Cardiac fibroblast (primary cell): ENCODE measurements at places on chromosomes 3 and 15.

- DNase-seq = no peak
Measured at GRCh38 chr3:38124324-38125122, 12.4 kb downstream of the ACAA1 start.

GRCh38 chr3:37934631-37935289 is 55.8 kb upstream of the VILL start:
- DNase-seq = peak; percentile 60

- DNase-seq = no peak
Measured at GRCh38 chr15:100103828-100104227, 237.9 kb downstream of the ADAMTS17 start.

DNA sequence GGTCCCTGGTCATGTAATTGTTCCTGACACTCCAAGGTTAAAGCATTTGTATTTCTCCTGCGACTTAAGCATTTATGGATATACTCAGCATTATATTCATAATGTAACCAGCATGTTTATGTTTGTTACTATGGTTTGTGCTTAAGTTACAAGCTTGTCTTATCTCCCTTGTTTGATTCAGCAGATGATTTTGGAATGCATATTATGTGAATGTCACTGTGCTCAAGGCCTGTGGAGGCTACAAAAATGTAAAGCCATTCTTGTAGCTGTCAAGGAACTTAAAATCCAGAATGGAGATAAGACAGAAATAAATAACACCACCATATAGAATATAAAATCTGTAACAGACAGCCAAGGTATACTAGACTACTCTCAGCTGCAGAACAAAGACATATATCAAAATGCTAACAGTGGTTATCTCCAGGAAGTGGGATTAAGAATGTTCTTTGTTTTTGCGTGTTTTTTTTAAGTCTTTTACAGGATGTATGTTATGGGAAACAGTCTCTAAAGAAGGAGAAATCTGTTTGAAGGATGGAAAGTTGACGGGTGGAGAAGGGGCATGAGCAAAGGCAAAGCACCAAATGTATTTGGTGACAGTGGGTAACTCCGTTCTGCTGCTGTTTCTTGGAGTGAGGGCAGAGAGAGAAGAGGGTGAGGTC is 61.4 kb downstream of the IGF2BP2 start:
- DNase-seq = peak; percentile 39

DNA sequence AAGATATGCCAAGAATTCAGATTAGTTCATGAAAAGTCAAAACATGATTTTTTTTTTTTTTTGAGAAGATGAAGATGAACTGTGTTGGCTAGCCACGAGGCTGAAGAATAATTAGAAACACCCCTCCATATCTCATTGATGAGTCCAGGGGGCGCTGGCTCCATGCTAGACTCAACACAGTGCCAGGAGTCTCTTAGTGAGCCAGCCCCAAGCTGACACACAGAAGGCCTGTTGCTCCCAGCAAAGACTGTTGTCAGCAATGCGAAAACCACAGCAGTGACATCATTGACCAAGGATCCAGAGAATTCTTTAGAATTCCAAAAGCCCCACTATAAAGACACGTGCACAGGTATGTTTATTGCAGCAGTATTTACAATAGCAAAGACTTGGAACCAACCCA is 185.2 kb downstream of the ANXA2 start:
- no peak for DNase-seq

DNA sequence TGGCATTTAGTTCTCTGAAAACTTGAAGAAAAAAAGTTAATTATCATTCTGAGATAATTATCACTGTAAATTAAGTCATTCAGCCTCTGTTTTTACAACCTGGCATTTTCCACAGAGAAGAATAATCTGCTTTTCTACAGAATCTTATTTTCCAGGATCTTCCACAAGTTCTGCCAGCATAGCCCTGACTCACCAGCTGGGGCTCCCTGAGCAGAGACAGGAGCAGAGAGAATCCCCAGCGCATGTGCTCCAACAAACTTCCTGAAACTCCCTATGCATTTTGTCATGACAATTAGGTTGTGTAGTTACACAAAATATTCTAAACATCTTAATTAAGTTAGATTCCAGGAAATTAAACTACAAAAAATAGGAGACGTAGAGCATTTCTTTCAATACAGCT is 32.1 kb upstream of the TMEM207 start:
- peak; percentile 17 for DNase-seq

GRCh38 chr3:153901152-153901551 is 220.0 kb upstream of the ARHGEF26 start:
- DNase-seq = peak; percentile 9

- DNase-seq = no peak
Measured at GRCh38 chr3:197539651-197540051, 16.1 kb downstream of the BDH1 start.

DNA sequence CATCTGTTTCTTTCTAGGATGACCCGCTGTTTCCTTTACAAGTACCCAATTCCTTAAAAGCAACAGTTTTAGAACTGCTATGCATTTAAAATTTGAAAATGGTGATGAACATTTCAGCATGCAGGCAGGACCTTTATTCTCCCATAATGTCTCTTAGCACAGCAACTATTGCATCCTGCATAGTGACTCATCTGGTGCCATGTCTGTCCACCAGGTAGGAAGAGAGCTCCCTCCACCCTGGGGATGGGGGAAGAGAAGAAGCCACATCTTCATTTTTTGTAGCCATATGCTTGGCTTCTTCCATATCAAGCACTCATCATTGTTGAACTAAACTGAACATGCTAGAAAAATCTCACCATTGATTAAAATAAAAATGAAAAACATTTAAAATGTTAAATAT is 9.9 kb downstream of the GPR15 start:
- no peak for DNase-seq

- no peak for DNase-seq
Measured at GRCh38 chr3:12615266-12615665, 48.7 kb downstream of the RAF1 start.

DNA sequence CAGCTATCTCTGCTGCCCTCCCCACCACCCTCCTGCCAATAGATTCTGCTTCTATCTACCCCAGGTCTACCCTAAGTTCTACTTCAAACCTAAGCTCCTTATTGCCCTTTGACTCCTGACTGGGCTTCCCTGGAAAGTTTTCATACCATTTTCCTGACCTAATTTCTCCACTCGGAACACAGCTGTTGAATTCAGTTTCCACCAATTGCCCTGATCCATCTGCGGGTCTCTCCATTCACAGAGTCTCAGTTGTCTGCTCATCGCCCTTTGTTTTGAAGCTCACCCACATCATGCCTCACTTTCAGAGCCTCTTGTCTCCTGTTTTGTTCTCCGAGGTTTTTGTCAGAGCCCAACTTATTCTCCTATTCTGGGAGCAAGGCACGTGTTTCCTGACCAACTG is 56.8 kb upstream of the ABI3BP start:
- no peak for DNase-seq

GRCh38 chr3:198046120-198046857 is 86.3 kb downstream of the LMLN start:
- no peak for DNase-seq

GRCh38 chr15:59251001-59251845 is 44.6 kb downstream of the LDHAL6B start:
- DNase-seq = no peak

DNA sequence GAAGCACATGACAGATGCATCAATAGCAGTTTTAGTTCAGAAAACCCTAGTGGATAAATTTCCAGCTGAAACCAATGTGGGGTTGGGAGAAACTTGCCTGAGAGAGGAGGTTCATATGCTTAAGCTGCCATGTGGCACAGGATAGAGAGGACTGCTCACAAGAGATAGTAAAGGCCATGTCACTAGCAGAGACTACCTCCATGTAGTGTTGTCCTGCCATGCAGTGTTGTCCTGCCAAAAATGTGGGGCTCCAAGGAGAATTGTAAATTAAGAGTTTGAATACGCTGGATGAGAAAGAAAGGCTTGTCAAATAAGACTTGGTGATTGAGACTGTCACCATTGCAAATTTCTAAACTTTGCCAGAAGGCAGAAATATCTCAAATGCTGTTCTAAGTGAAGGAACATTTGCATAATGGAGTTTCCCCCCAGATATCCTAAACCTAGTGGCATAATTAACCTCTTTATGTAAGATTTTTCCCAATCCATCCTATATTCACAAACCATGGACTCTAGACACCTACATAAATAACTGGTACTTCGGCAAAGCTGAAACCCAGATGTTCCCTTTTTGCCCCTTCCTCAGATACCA is 938.3 kb upstream of the ALCAM start:
- DNase-seq = no peak

GRCh38 chr3:93992207-93992606 is 12.3 kb downstream of the ARL13B start:
- DNase-seq = peak; percentile 19

DNA sequence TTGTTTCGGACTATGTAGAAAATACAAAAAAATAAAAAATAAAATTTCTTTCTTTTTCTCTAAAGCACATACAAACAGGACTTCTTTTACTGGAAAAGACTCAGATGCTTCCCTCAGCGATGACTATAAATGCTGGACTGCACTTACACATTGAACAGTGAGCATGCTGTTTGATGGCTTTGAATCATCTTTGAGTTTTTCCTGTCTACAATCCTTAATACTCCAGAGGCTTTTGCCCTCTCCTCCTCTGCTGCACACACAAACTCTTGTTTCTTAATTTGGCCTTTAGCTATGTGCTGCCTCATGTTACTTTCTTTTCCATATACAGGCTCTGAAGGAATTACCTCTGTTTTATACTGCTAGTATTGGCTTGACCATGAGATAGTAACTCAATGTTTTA is 575.1 kb downstream of the EPHA3 start:
- DNase-seq = peak; percentile 30

DNA sequence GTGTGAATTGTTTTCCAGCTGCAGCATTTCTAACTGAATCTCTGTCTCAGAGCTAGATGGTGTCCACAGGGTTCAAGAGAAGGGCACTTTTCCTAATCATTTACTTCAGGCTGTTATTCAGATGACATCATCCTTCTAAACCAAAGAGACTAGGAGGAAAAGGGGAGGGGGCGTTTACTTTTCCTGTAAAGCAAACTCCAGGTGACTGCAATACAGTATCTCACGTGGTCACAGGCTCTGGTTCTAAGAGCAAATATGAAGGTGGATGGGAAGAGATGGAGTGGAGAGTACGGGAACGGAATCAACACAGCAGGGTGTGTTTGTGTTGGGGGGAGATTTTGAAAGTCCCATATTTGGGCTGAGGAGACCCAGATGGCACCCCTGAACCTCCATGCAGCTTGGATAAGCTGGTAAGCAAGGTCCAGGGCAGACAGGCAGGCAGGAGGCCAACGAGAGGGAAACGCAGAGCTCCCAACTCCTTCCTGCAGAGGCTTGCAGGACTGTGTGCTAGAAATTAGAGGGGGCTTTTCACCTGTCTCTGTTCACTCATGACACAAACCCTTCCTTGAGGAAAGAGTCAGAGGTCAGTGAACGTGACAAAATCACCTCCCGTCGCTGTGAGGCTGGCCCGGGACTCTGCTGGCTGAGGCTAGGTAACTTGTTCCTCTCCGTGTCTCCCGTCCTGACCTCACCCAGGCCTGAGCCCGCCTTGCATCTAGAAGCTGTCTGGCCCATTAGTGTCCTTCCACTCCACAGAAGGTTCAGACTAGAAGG is 151.2 kb downstream of the OPA1 start:
- no peak for DNase-seq

GRCh38 chr3:161337311-161337710 is 34.0 kb downstream of the SPTSSB start:
- no peak for DNase-seq

DNA sequence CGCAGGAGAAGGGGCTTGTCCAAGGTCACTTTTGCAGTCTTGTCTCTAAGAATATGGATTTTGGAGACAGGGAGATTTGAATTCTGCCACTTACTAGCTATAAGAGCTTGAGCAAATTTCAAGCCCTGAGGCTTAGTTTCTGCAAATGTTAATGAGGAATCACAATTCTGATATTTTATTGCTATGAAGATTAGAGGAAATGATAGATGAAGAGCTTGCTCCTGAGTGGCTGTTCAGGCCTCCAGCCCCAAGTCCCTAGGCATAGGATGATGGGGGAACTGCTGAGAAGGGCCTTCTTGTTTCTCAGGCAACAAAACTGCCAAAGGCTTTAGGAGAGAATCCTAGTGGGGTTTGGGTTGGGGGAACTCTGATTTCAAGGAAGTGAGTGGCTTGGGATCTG is 18.8 kb upstream of the PSTPIP1 start:
- no peak for DNase-seq

DNA sequence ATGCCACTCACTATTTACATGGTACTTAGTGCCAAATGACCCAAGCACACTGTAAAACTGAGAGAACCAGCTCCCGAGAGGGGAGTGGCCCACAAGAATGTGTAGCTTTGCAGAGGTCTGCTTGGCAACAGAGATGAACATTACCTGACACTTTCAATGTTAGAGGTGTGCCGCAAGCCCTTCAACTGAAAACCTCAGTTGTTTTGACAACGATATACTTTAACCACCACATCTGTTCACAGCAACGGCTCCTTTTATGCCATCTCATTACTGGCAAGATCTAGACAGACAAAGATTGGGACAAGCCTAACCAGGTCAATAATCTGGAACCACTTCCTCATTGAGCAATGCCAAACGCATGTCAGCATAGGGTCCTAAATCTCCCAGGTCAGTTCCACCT is 23.7 kb downstream of the NEK10 start:
- DNase-seq = no peak

DNA sequence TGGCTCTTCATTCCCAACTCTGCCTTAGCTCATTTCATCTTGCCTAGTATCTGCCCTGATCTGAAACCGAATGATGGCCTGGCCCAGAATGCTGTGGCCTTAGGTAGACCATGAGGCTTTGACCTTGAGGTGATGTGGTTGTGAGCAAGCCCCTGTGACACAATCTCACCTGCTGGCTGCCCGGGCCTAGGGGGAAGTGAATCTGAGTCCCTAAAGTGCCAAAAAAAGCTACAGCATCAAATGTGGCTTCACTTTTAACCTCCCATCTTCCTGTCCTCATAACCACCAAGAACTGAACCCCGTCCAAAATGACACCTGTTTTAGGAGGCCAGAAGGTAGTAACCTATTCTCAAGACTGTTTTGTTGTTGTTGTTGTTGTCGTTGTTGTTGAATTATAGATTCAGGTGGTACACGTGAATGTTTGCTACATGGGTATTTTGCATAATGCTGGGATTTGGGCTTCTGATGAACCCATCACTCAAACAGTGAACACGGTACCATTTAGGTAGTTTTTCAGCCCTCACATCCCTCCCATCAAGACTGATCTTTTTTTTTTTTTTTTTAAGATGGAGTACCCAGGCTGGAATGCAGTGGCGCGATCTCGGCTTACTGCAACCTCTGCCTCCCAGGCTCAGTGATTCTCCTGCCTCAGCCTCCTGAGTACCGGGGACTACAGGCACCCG is 54.6 kb downstream of the MCCC1 start:
- DNase-seq = no peak
